Astrocyte (in vitro differentiated cells and primary cell): ENCODE measurements at places on chromosomes 1 and 21. TPM values are rescaled to one million over a fixed set of nuclear protein-coding genes. Genes with fewer than 3 reads are reported as not detected.

The GIPC2 gene
- total RNA-seq = not detected in 2 replicates

DNA sequence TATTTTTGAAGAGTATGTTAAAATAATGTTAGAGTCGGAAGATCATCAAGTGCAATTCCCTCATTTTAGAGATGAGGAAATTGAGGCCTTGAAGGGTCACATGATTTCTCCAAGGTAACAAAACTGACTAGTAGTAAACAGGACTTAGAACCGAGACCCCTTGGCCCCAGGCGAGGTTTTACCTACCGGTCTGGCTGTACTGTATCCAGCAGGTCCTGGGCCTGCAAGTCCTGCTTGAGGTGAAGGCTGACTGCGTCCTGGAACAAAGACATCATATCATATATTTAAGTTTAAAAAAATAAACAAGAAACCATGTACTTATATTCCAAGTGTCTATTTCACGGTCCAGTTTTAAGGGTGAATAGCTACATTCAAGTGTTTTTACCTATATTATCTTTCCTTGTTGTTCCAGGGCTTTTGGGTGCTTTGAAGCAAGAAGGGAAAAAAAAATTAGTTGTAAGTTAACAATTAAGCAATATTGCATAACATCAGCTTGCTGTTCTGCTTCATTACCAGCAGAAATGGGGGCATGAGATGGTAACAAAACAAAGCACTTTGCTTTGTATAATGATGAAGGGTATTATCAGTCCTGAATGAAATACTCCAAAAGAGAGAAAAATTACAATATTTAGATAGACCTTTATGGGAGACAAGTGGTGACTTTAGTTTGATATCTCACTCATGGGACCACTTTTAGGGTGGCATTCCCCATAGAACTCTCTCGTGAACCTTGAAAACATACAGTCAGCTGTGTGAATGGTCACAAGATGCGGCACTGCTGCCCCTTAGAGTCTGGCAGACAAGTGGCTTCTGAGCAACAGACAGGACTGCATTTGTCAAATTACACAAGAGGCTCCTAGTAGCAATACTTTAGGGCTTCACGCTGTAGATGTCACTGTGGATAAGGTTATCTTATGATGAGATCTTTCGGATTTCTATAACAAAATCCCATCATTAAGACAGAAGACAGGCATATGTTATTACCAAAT lies 29.8 kb upstream of the CFAP298 start:
- H3K4me1 ChIP-seq = no peaks in the 10 kb centered on the region
- no peaks in the 10 kb centered on the region for H3K27me3 ChIP-seq
- no peak overlapping the region for H3K4me3 ChIP-seq
- H3K27ac ChIP-seq = no peak overlapping the region

DNA sequence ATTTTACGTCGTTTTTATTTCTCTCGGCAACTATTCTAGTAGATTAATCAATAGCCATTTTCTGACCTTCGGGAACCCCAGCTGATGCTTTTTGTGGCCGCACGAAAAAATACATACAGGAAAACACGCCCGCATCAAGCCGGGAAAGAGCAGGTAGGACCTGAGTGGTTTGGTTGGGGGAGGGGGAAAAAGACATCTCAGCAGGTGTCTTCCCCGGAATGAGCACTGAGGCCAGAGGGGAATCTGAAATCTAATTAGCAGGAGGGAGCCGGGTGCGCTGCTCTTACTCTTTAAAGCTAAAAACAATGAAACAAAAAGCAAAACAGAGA lies 618 bp upstream of the FOXD3 start:
- H3K4me1 ChIP-seq = peaks cover 7% of the 10 kb centered on the region
- no peaks in the 10 kb centered on the region for H3K36me3 ChIP-seq
- no peak for DNase-seq
- H3K27ac ChIP-seq = no peak overlapping the region
- peaks cover 87% of the 10 kb centered on the region for H3K27me3 ChIP-seq
- peak overlapping the region; percentile 29 for H3K4me3 ChIP-seq

GRCh38 chr1:66968574-66968973 lies 43.8 kb downstream of the MIER1 start:
- H3K4me1 ChIP-seq = no peaks in the 10 kb centered on the region
- no peak overlapping the region for H3K4me3 ChIP-seq
- no peaks in the 10 kb centered on the region for H3K27me3 ChIP-seq
- no peak overlapping the region for H3K27ac ChIP-seq
- no peak for DNase-seq
- peaks cover 28% of the 10 kb centered on the region for H3K36me3 ChIP-seq

GRCh38 chr1:1089731-1090423 lies 15.8 kb upstream of the RNF223 start:
- H3K4me1 ChIP-seq = no peaks in the 10 kb centered on the region
- H3K36me3 ChIP-seq = no peaks in the 10 kb centered on the region
- H3K27ac ChIP-seq = no peak overlapping the region

DNA sequence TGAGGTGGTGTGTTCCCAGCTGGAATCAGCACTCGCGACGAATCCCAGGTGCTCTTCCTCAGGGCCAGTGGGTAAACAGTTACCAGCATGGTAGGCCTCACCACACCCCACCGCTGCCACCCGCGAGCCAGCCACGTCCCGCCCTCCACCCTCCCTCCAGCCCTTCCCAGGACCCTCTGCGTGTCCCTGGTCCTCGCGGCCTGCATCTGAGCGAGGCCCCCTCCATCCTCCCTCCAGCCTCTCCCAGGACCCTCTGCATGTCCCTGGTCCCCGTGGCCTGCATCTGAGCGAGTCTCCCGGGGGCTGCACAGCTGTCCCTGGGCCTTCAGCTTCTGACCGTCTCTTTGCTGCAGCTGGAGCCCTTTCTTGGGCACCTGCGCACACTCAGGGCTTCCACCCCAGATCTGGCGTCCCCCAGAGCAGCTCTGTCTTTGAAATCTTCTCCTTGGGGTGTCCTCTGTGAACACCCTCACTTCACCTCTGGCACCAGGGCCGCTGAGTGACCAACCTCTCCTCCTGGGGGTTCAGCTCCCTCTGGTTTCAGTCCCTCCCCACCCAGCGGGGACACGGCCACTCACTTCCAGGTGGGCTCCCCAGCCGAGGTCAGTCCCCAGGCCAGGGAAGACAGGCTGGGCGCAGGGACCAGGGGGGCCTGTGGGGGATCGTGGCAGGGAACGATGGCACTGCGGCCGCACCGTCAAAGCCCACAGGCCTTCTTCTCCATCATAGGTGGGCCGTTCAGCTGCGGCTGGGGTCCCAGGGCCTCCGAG lies 57.8 kb upstream of the COL6A2 start:
- no peaks in the 10 kb centered on the region for H3K27me3 ChIP-seq
- peaks cover 20% of the 10 kb centered on the region for H3K4me1 ChIP-seq
- no peak overlapping the region for H3K4me3 ChIP-seq
- H3K36me3 ChIP-seq = no peaks in the 10 kb centered on the region

DNA sequence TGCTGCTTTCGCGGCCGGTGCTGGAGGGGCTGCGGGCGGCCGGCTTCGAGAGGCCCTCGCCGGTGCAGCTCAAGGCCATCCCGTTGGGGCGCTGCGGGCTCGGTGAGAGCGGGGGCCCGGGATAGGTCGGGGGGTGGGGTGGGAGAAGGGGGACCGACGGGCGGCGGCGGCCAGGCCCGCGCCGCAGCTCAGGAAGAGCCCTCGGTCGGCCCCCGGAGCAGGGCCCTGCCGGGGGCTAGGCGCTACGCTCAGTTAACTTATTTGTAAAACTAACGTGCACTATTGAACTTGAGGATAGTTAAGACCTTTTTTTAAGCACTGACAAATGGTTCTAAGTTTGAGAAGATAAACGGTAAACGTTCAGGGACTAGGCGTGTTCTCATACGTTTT lies 418 bp downstream of the DDX20 start:
- no peaks in the 10 kb centered on the region for H3K27me3 ChIP-seq
- H3K4me3 ChIP-seq = peak overlapping the region; percentile 90
- peaks cover 13% of the 10 kb centered on the region for H3K36me3 ChIP-seq
- peaks cover 16% of the 10 kb centered on the region for H3K4me1 ChIP-seq
- no peak for DNase-seq

DNA sequence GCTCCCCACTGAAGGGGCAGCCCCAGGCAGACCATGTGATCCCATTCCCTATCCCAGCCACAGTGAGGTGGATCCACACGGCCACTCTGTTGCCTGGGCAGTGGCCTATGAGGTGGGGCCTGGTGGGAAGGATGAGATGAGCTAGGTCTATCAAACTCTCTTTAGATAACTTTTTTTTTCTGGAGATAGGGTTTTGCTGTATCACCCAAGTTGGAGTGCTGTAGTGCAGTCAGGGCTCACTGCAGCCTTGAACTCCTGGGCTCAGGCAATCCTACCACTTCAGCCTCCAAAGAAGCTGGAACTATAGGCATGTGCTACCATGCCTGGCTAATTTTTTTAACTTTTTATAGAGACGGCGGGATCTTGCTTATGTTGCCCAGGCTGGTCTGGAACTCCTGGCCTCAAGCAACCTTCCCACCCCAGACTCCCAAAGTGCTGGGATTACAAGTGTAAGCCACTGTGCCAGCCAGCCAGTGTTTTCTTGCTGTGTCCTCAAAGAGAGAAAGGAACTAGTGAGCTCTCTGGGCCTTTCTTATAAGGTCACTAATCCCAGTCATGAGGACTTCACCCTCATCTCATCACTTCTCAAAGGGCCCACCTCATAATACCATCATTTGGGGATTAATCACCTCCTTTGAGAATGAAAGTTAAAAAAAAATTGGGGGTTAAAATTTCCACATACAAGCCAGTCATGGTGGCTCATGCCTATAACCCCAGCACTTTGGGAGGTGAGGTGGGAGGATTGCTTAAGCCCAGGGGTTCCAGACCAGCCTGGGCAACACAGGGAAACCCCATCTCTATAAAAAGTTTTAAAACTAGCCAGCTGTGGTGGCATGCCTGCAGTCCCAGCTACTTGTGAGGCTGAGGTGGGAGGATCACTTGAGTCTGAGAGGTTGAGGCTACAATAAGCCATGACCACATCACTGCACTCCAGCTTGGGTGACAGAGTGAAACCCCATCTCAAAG lies 36.6 kb downstream of the H3-3A start:
- H3K36me3 ChIP-seq = no peaks in the 10 kb centered on the region
- DNase-seq = no peak
- H3K27ac ChIP-seq = no peak overlapping the region
- H3K4me1 ChIP-seq = peaks cover 15% of the 10 kb centered on the region

- H3K36me3 ChIP-seq = no peaks in the 10 kb centered on the region
- H3K27ac ChIP-seq = no peak overlapping the region
- H3K27me3 ChIP-seq = peaks cover 3% of the 10 kb centered on the region
- no peak for DNase-seq
- no peaks in the 10 kb centered on the region for H3K4me1 ChIP-seq
These were observed 30.3 kb upstream of the RGS16 start for GRCh38 chr1:182634306-182635072.
